Activated T-helper 1 cell treated with anti-CD3 and anti-CD28 coated beads, Interleukin-2, amount 50 U/mL, for 16 hours (primary cell): ENCODE measurements at places on chromosomes 1 and 21.

- no peak for DNase-seq
These were observed 56.0 kb downstream of the ZMYM4 start for GRCh38 chr1:35324486-35324885.

GRCh38 chr1:240611619-240612480 is at the start of gene GREM2:
Gene GREM2 (minus strand): TSS chr1:240612155. CDS start chr1:240493475, 118,680 bp downstream.
- no peak for DNase-seq

- no peak for DNase-seq
These were observed 110.4 kb downstream of the KCND3 start for GRCh38 chr1:111879081-111879480.

DNA sequence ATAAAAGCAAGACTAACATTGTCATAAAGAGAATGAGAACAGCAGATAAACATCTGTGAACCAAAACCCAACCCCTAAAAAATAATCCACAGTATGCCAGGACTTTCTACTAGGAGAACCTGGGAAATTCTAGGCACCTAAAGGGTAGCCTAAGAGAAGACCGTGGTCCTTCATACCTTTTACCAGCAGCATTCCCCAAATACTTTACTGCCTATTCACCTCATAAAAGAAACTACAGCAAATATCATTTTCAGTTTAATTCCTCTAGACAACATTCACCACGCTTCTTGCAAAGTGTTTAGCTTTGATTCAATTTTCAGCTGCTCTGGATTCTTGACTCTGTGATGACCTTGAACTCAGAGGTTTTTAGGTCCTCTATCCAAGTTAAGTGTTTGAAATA is 1180.7 kb upstream of the B3GALT2 start:
- DNase-seq, result no peak

DNA sequence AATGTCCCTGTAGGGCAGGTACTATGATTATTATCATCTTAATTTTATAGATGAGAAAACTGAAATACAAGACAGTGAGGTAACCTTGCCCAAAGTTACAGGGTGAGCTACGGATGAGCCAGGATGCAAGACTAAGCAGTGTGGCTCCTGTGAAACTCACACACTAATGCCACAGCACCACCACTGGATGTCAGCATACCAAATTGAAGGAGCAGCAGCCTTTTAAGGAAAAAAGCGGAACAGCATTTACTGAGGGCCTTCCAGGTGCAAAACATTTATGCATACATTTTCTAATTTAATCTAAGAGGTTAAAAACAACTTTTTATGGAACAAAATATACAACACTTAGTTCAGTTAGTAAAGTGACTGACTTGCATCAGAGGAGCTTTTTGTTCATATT is 41.7 kb downstream of the SEC16B start:
- no peak for DNase-seq

- DNase-seq, result no peak
These were observed 101.4 kb downstream of the SIPA1L2 start for GRCh38 chr1:232528472-232529089.

DNA sequence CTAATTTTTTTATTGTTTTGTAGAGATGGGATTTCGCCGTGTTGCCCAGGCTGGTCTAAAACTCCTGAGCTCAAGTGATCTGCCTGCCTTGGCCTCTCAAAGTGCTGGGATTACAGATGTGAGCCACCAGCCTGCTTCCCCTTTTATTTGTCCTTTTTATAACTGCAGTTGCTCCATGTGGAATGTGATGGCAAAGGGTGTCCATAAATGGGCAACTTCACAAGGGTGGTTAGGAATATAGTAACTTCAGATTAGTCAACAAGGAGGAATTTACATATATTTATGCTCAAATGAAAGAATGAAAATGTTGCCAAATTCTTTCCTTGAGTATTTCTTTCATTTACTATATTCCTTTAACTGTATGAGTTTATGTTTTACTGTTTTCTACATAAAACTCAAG is 182.9 kb downstream of the BACH1 start:
- DNase-seq, result no peak

DNA sequence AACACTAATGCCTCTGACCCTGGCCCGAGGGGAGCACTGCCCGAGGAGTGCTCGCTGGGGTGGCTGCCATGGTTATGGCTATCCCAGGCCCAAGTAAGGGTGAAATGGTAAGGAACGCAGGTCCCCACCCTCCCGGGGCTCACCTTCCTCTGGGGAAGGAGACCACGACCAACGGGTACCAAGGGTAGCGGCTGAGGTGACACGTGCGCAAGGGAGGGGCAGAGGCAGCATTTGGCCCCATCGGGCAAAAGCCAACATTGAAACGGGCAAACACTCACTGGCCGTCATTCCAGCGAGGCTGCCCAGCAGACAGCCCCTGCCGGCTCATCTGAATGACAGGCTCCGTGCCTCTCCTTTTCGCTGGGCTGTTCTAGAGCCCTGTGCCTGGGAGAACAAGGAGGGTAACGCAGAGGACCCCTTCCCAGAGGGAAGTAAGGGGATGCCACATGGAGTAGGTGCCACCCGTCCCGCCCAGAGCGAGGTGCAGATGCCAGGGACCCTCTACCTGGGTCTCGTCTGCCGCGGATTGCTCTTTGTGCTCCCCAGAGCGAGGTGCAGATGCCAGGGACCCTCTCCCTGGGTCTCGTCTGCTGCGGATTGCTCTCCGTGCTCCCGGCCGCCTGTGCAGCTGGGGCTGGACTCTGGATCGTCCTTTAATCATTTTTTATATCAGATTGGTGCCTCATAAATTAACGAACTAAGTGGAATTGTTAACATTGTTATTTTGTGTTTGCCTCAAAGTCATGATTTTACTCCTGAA is 16.2 kb downstream of the ACTRT2 start:
- no peak for DNase-seq

DNA sequence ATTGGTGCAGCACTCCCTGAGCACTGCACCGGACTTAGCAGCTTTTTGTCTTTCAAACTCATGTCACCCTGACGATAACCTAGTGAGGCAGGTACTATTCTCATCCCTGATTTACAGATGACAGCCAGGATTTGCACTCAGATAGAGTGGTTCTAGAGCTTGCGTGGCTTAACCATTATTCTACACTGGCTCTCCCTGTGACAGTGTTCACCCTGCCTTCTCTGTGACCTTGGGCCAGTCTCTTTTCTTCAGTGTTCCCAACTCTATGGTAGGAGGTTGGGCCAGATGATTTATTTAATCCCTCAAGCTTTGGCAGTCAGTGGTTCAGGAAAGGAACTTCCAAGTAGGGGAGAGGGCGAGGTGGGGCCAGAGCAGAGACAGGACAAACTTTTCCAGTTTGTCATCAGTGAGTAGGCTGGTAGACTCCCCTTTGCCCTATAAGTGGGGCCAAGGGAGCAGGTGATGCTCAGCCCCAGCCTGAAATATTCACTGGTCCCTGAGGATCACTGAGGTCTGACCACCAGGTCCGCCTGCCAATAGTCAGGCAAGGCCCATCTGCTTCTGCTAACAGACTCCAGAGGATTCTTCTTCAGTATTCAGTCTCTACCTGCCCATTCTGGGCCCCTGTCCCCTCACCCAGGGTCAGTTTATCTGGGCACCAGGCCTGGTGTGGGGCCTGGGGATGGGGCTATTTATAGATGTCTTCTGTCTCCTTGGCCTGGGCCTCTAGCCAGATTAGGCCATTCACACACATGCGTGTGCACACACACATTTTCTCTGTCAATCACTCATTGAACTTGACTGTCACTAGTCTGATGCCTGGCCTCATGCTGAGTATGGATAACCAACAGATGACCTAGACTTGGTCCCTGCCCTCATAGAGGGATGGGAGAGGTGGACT is 8.8 kb upstream of the FABP3 start:
- DNase-seq, result no peak

GRCh38 chr1:241816008-241816407 is 32.0 kb upstream of the EXO1 start:
- no peak for DNase-seq

- DNase-seq, result peak; percentile 32
These were observed at the start of gene RIPK4 for GRCh38 chr21:41766883-41767605. Gene RIPK4 (minus strand): TSS chr21:41767052. CDS start chr21:41767041, 11 bp downstream.
